Body of pancreas (tissue), 4 donors: ENCODE measurements at places on chromosomes 5 and 9. TPM values are rescaled to one million over a fixed set of nuclear protein-coding genes. Genes with fewer than 3 reads are reported as not detected.

The IZUMO3 gene
- total RNA-seq = not detected

The HRH2 gene
- 0.78 TPM for total RNA-seq

The SPINK4 gene
- not detected for total RNA-seq

The SHISAL2B gene
- total RNA-seq = 0.99 TPM

The KIF12 gene
- total RNA-seq = 135 TPM

The HACD4 gene
- total RNA-seq = 1.8 TPM

The IL33 gene
- total RNA-seq = 6.2 TPM

The EQTN gene
- not detected for total RNA-seq

The OR1Q1 gene
- not detected for total RNA-seq

The PLPPR1 gene
- not detected for total RNA-seq

The LCN2 gene
- total RNA-seq = 4.9 TPM

The FOXI1 gene
- not detected for total RNA-seq

The FAM221B gene
- not detected for total RNA-seq

The MZB1 gene
- 12.2 TPM for total RNA-seq

The IFNA21 gene
- total RNA-seq = not detected

The WWC1 gene
- total RNA-seq = 49.4 TPM

The PCA3 gene
- total RNA-seq = not detected

The IFNK gene
- total RNA-seq = not detected

The PCSK5 gene
- total RNA-seq = 12.2 TPM

The ZFP62 gene
- total RNA-seq = 17.1 TPM

The GOLGA2 gene
- total RNA-seq = 138 TPM

The PLEKHG4B gene
- total RNA-seq = 0.99 TPM

The SLC22A4 gene
- not detected for total RNA-seq

The CARTPT gene
- not detected for total RNA-seq

The F2R gene
- 13.0 TPM for total RNA-seq

The RMI1 gene
- total RNA-seq = 3.9 TPM

The TMEM174 gene
- total RNA-seq = not detected

The SMIM27 gene
- 0.52 TPM for total RNA-seq

The SMIM33 gene
- not detected for total RNA-seq

The GEMIN5 gene
- 5.7 TPM for total RNA-seq

The PCDHAC2 gene
- total RNA-seq = 1.6 TPM
